ENCODE measurements at places on chromosomes 3 and 15.

DNA sequence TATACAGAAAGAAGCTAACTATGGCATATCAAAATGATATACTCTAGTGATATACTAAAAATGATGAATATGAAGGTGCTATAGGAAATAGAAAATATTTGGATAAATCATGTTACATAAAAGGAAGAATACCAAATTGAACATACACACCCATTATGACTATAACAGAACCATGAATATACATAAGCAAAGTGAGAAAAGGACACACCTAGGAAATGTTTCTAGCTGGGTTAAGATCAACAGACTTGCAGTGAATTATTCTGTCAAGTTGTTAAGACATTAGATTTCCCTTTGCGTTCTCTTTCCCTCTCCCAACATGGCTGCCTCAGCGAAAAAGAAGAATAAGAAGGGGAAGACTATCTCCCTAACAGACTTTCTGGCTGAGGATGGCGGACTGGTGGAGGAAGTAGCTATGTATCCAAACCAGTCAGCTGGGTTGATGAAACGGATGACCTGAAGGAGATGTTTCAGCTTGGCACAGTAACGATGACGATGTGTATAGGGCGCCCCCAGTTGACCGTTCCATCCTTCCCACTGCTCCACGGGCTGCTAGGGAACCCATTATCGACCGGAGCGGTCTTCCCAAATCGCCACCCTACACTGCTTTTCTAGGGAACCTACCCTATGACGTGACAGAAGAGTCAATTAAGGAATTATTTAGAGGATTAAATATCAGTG lies 20.2 kb upstream of the PARP14 start:
- no peak for DNase-seq

DNA sequence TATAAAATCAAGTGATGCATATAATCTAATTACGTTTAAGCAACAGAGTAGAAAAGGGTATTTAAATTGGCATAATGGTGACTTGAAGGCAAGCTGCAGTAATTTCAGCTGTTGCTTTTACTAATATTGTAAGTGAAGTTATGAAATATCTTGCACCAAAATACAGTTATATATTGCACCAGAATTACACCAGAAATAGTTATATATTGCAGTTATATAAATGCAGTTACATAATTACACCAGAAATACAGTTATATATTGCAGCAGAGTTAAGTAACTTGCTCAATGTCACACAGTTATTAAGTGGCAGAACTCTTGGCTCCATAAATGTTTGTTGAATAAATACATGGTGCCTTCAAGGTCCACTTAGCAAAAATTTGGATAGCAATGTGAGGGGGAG lies 51.4 kb downstream of the PCOLCE2 start:
- no peak for DNase-seq

DNA sequence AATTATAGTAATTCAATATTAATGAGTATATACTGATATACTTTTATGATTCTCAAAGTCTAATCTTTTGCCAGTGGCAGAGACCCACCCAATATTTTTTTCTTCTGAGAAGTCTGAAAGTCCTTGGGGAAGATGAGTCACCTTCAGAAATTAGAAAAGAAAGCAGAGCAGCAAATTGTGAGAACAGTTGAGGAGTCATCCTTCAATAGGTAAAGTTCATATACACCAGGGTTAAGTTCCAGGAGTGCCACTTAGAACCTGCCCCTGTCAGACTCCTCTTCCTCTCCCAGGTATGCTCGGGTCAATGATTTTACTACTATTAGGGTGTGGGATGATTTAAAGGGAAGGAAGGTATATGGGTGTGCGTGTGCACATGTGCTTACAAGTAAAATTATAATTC lies 7.1 kb downstream of the CLRN1 start:
- no peak for DNase-seq

DNA sequence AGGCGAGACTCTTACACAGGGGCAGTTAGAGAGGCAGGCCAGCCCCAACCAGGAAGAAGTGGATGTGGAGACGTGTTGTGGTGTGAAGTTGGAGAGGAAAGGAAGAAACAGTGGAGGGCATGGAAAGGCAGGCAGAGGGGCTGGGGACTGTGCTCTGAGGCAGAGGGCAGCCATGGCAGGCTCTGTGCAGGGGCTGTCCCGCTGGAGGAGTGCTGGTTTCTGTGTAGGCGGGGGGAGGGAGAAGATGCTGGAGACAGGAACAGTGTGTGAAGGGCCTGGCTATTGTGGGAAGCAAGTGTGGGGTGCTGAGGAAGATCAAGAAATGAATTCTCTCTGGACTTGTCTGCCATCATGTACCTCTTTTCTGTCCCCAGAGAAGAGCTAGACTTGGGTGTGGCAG lies 21.0 kb downstream of the SNAPC5 start:
- DNase-seq: no peak

DNA sequence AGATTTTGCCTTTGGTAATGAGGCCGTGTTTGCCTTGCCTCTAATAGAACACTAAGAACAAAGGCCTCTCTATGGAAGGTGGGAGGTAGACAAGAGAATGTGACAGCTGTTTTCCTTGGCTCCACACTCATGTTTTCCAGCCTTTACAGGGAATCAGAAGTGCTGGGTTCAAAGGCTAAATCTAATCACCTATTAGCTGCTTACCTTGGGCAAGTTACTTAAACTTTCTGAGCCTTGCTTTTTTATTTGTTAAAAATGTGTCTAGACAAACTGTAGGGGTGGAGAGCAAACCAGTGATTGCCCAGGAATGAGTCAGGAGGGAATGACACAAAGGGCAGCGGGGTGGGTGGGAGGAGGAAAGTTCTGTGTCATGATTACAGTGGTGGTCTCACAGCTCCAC lies 179.0 kb downstream of the P3H2 start:
- no peak for DNase-seq

DNA sequence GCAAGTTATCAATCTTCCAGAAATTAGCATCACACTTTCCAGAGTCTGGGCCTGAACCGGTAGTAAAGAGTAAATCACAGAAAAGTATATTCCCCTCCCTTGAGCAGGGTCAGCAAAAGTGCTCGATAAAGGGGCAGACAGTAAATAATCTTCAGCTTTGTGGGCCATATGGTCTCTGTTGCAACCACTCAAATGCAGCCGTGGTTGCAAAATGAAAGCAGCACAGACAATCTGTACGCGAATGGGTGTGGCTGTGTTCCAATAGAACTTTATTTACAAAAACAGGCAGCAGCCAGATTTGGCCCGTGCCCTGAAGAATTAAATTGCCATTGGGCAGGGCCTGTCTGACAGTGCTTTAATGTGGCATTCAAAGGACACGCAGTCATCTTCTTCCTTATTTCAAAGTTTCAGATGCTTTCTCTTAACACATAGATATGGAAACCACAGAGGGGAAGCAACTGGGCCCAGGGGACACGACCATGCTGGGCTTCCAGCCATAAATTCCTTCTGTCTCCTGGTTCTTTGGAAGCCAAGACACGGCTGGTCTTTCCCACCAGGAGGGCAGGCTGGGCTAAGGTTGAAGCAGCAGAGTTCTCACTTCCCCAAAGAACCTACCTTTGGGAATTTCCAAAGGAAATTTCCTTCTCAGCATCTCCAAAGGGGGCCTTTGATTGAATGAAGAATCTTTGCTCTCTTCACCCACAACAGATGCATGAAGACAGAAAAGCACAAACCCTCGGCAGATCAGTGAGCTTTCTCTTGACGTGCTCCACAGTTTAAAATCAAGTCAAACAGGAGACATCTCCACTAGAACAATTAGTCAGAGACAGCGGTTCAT lies 489.8 kb upstream of the PROK2 start:
- DNase-seq: no peak

DNA sequence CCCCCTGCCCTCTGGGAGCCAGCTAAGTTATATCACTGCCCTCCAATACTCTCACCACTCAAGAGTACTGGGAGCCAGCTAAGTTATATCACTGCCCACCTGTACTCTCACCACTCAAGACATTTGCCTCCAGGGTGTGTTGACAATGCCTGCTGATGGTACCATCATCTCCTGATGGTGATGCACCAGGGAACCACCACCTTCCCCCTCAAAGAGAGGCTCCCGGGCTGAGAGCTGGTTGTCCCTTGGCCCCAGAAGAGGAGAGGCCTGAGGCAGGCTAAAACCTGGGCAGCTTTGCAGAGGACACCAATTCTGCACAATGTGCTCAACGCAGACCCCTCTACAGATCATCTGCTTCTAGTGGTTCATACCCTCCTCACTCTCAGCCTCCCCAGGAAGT lies 7.5 kb upstream of the HAPLN3 start:
- DNase-seq: no peak

GRCh38 chr3:14839236-14839635 lies 20.5 kb downstream of the FGD5 start:
- DNase-seq: no peak

- no peak for DNase-seq
These were observed 38.1 kb downstream of the CTDSPL start for GRCh38 chr3:37899711-37900306.

- no peak for DNase-seq
These were observed 25.7 kb upstream of the GALNT15 start for GRCh38 chr3:16148783-16149182.

DNA sequence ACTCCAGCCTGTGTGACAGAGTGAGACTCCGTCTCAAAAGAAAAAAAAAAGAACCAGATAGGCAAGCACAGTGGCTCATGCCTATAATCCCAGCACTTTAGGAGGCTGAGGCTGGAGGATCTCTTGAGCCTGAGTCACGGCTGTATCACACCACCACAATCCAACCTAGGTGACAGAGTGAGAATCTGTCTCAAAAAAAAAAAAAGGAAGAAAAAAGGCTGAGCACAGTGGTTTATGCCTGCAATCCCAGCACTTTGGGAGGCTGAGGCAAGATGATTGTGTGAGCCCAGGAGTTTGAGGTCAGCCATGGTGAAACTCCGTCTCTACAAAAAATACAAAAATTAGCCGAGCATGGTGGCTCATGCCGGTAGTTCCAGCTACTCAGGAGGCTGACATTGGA lies 5.6 kb upstream of the NICN1 start:
- DNase-seq: no peak

DNA sequence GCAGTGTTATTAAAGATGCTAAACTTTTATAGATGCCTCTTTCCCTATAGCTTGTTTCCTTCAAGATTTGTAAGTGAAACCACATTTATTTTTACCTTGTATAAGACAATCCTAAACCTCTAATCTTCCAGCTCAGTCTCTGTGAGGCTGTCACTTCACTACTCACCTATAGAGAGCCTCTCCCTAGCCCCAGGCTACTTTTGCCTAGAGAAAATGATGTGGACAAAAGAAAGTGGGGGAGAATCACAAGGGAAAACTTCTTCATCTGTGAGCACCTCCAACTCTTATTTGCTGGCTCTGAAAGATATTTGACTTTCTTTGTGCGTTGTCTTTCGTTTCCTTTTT lies 74.9 kb upstream of the SCN5A start:
- no peak for DNase-seq

- DNase-seq: no peak
These were observed 423.8 kb upstream of the CFAP20DC start for GRCh38 chr3:59473636-59474035.

DNA sequence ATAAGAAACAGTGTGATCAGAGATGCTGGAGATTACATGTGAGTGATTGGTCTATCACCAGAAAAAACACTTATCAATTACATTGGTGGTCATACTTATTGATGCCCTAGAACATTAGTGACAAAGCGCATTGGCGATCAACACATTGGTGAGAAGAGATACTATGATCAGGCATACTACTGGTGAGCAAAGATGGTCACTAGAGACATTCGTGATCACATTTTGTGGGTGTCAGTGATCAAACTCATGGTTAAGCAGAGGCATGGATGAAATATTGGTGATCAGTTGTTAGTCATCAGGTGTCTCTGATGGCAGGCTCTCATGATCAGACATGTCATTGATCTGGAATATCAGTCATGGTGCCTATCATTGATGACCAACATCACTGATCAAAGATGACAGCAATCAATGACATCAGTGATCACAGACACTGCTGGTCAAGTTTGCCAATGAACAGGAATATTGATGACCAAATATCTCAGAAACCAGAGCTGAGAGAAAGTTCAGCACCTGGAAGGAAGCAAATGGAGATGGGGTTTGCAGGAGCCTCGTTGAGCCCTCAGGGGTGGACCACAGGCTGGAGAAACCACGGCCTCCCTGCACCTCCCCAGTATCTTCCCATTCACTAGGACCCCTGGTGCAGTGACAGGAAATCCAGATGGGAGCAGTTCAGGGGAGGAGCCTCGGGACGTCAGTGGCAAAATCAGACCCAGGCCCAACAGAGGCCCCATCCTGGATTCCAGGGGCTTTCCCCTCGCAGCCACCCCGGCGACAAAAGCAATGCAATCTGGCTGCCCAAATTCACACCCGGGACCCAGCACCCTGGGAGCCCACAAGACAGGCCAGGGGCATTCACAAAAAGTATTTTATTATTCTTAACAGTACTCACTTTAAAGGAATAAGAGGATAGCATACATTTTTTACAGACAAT lies 12.2 kb upstream of the DNAJB8 start:
- no peak for DNase-seq

GRCh38 chr15:100515758-100516157 lies 13.0 kb downstream of the CERS3 start:
- no peak for DNase-seq

DNA sequence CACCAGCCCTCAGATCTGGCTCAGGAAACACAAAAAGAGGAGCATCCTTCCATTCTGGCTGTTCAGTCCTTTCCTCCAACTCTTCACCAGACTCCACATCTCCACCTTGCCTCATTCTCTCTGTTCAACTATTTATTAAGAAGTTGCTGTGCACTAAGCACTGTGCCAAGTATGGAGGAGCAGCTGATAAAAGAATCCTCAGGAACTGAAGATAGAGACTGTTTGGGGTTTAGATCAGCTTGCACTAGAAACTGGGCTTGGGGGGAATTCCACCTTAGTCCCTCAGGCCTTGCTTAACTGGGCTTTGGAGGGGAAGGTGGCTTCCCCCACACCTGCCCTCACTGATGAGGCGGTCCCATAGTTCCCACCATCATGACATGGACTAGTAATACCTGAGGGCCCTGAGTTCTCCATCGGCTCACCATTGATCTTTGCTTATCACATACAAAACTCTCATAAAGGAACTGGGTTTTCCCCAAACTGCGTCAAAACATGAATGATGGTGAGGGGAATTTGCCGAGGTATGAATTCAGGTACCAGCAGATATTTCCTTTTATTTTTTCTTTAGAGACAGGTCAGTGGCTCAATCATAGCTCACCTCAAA lies 1.7 kb upstream of the CCR8 start:
- no peak for DNase-seq

DNA sequence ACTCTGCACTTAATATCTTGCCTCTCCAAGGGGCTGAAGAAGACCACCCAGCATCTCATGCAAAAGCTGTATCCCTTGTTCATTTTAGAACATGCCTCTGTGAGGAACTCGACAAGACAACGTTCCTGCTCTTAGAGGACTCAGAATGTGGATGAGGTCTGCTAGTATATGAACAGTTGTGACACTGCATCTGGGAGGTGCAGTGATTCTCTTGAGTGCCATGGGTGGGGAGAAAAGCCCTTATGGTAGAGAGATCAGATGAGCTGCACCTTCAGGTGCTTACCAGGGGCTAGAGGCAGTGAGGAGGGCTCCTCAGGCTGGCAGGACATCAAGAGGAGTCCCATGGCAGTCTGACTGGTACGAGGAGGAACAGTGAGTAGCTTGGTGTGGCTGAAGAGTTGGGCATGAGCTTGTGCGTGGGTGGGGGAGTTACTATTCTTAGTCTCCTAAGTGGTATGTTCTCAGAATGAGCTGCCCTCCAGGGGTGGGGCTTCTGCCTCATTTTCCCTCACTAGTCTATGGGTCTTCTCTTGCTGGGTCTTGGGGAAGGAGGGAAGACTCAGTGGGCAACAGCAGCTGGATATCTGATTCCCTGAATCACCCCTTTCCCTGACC lies 56.7 kb upstream of the ATP2B2 start:
- no peak for DNase-seq

Data from NCI-H2029 treated with DMSO at 0.1 percent for 48 hours (cell line).